NCI-H2171 (cell line): ENCODE measurements at places on chromosomes 7 and 10.
A peak's percentile ranks its signal among the peaks of the same experiment; 100 is the strongest.

DNA sequence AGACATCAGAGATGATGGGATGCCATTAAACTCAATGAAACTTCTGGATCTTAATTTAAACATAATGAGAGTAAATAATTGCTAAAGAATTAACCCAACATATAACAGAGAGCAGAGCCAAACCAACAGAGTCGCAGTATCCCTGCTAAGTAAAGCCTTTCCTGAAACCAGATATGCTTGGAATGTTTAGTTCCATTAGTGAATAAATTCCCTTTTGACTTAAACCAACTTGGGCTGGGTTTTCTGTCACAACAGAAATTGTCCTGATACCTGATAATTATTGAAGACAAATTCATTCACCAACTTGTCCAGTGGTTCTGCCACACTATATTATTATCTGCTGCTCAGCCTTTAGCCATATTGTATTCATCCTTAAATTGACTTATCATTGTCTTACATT is 286.7 kb downstream of the FZD1 start:
- no peak for DNase-seq

- no peak for DNase-seq
Measured at GRCh38 chr10:6600224-6600987, 20.3 kb upstream of the PRKCQ start.

GRCh38 chr10:63128443-63128842 is 4.7 kb upstream of the NRBF2 start:
- DNase-seq = no peak

DNA sequence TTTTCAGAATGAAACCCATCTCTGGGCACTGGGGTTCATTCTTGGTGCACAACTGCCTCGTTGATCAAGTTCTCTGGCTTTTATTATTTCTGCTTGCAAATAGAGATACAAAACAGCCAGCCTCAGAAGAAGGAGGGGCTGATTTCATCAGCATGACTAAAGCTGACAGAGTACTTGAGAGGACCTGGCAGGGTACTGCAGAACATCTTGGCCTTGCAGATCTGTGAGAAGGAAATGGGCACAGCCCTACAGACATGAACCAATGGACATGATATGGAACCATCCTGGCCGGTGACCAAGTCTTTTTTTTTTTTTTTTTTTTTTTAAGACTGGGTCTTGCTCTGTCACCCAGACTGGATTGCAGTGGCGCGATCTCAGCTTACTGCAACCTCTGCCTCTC is 240.6 kb downstream of the VTI1A start:
- DNase-seq = no peak

DNA sequence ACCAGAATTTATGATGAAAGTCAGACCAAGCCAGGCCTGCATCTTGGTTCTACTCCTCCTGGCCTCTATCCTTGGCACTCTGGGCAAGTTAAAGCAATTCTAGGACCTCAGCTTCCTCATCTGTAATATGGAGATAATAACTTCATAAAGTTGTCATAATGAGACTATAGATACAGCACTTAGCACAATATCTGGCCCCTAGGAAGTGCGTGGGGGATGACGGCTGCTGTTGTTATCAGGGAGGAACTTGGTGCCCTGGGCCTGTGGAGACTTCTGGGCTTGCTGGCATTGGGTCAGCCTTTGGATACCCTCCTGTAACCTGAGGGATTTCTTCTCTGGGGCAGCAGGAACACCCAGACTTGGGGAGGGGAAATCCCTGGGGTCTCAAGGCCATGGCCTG is 27.6 kb downstream of the PFKFB3 start:
- no peak for DNase-seq

GRCh38 chr10:77458986-77459590 is 178.5 kb downstream of the KCNMA1 start:
- DNase-seq = no peak

DNA sequence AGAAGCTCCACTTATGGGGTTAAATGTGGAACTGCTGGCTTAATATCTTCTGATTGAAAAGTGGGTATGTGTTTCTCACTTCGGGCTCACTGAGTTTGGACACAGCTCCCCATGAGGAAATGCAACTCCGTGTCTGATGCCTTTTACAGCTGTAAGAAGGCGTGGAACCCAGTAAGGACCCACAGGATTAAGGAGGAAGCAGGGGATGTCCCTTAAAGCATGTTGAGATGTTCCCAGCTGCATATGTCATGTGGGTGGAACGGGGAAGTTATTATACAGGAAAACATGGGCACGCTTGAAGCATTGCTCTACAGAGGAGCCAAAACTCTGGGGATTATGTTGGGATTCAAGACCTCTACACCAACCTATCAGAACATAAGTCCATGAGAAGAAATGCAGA is 224.4 kb downstream of the NEBL start:
- no peak for DNase-seq

DNA sequence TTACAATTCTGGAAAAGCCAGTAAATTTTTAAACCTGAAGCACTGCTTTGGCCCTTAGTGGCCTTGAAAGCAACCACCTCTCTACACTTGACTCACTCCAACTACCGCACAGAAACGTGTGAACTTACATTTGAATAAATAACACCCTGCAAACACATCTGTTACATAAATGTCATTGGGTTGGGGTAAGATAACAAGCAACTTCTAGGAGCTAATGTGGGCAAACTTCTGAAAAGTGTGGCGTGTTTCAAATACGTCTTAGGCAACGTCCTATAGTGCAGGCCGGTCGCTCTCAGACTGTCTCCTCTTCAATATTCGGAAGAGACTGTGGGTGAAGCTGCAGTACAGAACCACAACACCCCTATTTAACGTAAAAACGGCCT is 474 bp downstream of the ORC5 start:
- DNase-seq = no peak

GRCh38 chr7:69677881-69678493 is 79.7 kb downstream of the AUTS2 start:
- DNase-seq = no peak

GRCh38 chr7:97019710-97020225 is 4.9 kb downstream of the DLX5 start:
- no peak for DNase-seq

DNA sequence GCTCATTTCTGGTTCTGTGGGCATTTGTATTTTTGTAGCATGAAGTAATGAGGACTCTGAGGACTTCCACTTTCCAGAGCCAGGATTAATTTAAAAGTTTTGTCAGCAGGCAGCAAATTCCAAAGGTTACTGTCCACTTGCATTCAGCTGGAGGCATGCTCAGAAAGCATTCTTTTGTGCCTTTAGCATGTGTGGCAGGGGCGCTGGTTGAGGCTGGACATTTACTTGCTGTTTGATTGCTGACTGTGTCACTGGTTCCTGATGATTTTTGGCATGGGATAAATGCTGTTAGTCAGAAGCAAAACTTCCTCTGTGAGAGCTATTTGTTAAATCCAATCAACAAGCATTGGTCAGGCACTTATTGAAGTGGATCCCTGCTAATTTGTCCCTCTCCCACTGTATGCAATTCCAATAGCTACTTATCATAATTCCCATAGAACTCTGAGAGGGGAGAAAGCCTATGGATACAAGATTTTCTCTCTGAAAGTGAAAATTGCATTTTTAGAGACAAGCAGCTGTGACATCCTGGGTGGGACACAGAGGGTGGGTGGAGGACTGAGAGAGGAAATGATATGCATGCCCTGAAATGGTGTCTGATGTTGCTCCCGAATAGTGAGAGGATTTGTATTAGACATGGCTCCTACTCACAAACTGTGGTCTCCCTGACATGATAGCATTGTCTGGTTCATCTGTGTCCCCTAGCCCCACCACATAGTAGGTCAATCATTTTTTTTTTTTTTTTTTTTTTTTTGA is 161.2 kb upstream of the WDR11 start:
- DNase-seq = no peak

DNA sequence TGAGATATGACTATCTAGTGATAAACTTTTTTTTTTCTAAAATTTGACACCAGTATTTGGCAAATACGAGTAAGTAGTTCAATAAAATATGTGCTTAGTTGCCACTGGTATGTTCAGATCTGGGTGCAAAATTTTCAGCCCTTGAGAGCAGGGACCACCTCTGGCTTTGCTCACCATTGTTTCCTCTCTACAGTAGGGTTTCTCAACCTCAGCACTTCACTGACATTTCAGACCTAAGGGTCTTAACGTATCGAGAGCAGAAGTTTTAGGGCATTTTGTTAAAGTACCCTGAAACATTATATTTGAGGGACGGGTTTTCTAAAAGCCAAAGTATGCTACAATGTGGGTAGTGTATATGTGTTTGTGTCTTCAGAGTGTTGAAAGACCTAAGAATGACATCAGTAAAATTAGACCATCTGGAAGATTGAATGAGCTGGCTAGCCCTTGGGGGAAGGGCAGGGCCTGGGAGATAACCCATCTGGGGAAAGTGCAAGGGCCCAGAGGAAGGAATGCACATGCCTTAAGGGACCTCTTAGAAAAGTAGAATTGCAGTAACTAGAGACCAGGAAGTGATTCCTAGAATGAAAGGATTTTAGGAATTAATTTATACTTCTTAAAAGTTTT is 11.8 kb downstream of the BZW2 start:
- DNase-seq = peak; percentile 26

DNA sequence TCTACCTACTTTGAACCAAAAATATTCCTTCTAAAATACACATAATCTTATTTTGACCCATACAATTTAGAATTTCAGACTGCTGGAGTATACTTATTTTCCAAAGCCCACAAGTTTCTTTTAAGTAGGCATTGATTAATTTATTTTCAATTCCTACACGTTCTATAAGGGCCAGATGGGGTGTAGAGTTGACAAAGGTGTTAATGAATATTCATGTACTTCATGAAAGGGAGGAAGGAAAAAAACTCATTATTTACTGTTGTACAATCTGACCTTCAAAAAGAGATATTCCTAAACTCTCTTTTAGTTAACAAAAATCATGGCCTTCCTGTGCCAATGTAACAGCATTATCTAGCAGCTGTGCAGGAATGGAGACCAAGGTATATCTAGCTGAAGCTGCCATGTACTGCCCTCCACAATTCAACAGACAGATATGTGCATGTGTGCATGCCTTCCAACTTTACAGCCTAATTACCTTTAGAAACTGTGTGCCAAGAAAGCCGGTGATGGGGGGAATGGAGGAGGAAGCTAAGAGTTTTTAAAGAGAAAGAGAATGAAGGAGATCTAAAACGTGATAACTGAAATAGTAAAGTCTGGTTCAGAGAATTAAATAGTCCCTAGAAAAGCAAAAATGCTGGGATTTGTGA is 108.9 kb downstream of the UPF2 start:
- DNase-seq = no peak

DNA sequence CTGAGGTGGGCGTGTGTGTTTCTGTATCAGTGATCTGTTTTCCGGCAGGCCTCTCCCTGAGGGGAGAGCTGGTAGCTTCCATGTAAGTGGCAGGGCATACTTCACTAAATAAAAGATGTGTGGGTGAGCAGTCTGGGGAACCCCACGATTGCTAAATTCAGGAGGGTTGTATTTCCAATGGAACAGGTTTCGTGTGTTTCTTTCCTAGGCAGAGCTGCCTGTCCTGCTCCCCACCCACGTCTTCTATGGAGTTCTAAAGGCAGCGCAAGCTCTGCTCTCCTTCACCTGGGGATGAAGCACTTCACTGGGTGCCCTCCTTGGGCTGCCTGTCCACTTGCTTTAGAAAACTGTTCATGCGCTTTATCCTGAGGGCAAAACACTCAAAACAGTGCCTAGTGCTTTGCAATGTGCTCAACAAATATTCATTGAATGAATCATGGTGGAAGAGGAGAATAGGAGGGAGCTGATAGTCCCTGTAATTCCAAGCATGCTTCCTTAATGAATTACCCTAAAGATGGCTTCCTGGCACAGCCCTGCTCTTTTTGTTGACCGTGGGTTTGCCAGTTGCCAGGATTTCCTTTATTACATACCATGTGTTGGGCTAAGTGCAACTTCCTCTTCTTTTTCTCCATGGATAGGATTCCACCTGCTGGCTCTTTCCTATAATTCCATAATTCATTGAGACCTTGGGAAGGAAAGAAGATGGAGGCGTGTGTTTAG is 50.6 kb upstream of the SRPK2 start:
- no peak for DNase-seq

GRCh38 chr7:11935905-11936304 is 103.9 kb upstream of the THSD7A start:
- no peak for DNase-seq

DNA sequence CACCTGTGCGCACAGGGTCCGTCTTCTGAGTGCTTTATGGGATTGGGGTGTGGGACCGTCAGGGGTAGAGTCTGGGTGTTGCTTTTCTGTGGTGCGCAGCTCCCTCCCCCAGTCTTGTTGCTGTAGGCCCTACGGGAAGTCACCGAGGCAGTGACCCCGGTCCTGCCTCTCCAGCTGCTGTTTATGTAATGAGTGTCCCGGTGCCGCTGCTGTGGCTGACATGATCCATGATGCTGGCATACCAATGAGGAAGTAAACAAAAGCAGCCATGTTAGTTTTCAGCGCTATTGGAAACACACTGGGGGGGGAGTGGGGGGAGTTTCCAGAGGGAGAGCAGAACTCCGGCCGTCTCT is 1.1 kb downstream of the TRIM8 start:
- no peak for DNase-seq

DNA sequence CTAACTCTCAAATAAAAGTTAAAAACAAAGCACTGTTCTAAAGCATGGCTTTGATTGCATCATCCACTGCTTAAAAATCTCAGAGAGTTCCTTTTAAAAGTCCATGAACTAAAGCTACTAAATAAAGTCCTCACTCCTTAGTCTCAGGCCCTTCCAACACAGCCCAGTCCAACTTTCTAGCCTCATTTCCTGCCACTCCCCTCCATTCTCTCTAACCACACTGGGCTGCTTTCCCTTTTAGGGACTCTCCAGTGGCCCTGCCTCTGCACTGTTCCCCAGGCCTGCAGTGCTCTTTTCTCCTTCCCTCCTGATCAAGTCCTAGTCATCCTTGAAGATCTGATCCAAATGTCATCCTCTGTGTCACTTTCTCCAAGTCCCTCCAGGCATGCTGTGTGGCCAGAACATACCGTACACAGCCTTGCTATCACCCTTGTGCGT is 56.9 kb upstream of the PPP1R3C start:
- no peak for DNase-seq

GRCh38 chr7:2631946-2632732 is at the start of gene TTYH3:
TTYH3 (plus strand) TSS chr7:2631986; CDS start chr7:2632156, 170 bp downstream.
- DNase-seq = no peak

DNA sequence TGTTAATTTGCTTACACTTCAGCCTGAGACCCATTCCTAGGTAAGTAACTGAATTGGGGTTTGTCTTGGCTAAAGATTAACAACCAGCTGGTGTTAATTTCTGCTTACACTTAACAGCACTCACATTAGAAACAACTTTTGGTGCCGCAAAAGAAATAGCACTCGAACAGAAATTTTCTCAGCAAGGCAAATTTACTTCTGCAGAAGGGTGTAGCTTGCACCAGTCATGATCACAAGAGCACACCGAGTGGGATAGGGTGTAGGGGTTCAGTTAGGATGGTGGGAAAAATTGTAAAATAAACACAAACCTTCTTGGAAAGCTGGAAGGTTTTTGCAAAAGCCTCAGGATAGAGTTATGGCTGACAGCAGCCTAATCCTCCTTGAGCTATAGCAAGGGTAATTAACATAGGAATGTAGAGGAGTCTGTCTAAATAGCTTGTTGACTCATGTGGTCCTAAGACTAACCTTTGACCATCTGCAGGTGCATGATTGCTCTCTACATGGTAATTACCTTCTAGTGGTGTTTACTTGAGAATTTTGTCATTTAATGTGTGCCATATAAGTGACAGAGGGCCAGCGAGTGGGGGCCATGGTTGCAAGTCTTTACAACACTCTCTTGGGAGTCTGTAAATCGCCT is 67.8 kb upstream of the CDK13 start:
- DNase-seq = no peak

- DNase-seq = no peak
Measured at GRCh38 chr10:60230892-60231291, 158.8 kb downstream of the ANK3 start.
